ENCODE measurements at places on chromosomes 7 and 10.
A peak's percentile ranks its signal among the peaks of the same experiment; 100 is the strongest.

DNA sequence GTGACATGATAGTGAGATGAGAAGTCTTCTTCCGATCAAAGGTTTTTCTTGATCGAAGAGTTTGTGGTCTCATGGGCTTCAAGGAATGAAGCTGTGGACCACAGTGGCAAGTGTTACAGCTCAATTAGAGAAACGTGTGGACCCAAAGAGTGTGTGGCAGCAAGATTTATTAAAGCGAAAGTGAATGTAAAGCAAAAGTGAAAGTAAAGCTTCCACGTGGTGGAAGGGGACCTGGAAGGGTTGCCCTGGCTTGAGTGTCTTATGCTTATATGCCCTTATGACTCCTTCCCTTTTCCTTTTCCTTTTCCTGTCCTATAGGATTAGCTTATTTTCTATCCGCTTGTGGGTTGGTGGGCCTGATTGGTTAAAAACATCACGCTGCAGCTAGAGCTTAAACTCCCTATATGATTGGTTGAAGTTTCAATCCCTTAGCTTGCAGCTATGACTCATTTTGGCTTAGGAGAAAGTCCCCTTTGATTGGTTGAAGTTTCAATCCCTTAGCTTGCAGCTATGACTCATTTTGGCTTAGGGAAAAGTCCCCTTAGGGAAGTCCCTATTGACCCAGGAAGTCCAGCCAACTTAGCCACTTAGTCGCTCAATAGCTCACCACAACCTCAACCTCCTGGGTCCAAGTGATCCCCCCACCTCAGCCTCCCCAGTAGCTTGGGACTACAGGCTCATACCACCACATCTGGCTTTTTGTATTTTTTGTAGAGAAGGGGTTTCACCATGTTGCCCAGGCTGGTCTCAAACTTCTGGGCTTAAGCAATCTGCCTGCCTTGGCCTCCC is 34.7 kb downstream of the MRPS24 start:
- no peak for DNase-seq

GRCh38 chr7:126972571-126972970 is 280.2 kb downstream of the GRM8 start:
- DNase-seq = no peak

GRCh38 chr7:134129856-134130523 is 2.9 kb downstream of the LRGUK start:
- no peak for DNase-seq

DNA sequence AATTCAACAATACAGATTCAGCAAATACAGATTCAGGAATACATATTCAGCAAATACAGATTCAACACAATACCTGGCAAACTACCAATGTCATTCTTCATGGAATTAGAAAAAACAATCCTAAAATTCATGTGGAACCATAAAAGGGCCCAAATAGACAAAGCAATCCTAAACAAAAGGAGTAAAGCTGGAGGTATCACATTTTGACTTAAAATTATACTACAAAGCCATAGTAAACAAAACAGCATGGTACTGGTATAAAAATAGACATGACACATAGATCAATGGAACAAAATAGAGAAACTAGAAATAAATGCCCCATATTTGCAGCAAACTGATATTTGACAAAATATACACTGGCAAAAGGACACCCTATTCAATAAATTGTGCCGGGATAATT is 3.4 kb upstream of the NT5C3A start:
- DNase-seq = no peak

- no peak for DNase-seq
These were observed 161.1 kb upstream of the KLF14 start for GRCh38 chr7:130894909-130895750.

GRCh38 chr10:69360485-69361302 is 56.0 kb downstream of the TACR2 start:
- peak; percentile 75 for DNase-seq

DNA sequence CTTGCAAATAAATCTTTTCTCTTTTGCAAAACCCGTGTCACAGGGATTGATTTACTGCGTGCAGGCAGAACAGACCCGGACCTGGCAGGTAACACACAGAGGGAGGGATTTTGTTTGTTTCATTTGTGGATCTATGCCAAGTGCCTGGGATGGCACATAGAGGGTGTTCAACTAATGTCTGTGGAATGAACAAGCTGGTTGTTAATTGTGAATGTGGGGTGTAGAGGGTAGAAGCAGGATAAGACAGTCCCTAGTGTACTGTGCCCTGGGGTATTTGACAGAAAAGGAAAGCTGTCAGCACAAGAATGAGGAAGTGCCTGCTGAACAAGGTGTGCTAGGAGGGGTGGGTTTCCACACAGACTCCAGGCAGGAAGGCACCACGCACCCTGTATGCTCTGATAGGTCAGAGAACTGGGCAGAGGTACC is 331.8 kb downstream of the CALN1 start:
- DNase-seq = no peak

DNA sequence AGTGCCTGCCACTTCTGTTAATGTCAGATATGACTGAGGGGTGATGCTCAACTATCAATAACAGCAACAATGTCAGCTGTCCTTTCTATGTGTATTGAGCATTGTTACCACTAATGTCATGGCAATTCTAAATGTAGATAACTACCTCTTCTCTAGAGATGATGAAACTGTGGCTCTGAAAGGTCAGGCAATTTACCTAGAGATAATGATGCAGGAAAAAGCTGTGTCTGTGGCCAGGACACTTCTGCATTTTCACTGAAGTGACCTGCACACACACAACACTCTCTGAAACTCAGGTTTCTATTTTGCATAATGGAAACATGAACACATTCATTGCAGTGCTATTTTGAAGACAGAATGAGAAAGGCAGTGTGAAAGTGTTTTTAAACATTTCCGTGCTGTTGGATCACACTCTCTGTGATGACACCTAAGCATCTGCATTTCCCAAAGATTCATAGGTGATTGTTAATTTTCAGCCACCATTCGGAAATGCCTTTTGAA is 148.2 kb downstream of the KCND2 start:
- no peak for DNase-seq
